ENCODE measurements at places on chromosomes 3 and 15.

DNA sequence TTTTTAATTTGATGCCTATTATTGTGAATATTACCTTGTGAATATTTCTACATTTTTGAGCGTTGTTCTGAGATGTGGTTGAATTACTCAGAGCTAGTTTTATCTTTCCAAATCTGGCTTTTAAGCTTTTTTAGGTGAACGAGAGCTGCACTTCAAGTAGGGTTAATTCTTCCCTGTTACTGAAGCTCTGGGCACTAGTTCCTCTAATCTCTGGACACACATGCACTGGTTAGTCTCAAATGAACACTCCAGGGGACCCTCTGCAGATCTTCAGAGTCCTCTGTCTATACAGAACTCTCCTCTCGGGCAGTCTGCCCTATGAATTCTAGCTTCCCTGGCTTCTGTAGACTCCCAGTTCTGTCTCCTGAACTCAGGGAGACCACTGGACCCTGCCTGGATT is 237.5 kb upstream of the TBC1D5 start:
- no peak for DNase-seq

GRCh38 chr3:58307639-58308215 is 1.4 kb downstream of the HTD2 start:
- DNase-seq: no peak

- DNase-seq: peak; percentile 97
Measured at GRCh38 chr3:57597127-57597923, at the start of gene ARF4. TSS of gene ARF4 (minus strand) at chr3:57597344. CDS start at chr3:57597140, 204 bp downstream.

- no peak for DNase-seq
Measured at GRCh38 chr3:190089711-190090110, 31.0 kb downstream of the P3H2 start.

GRCh38 chr3:106421909-106422308 is 553.1 kb upstream of the CBLB start:
- DNase-seq: no peak

- no peak for DNase-seq
Measured at GRCh38 chr3:39808467-39809180, 785 bp upstream of the MYRIP start.

- DNase-seq: no peak
Measured at GRCh38 chr15:90307661-90308060, 42.2 kb downstream of the NGRN start.

GRCh38 chr3:193641440-193641775 is 48.4 kb downstream of the OPA1 start:
- DNase-seq: peak; percentile 31

DNA sequence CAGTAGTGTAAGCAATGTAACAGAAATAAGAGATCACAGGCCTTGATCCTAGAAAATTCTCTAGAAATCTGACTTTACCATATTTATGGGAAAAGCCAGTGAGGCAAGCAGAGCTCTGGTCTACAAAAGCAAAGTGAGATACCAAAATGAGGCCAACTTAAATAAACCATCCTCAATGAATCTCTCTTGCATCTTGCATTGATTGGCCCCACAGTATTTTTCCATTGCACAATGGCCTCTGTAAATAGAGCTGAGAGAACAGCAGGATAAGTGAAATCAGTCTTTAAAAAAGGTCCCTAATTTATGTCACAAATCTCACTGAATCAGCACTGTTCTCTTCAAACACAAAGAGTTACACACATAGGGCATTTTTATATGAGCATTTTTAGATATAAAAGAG is 8.9 kb downstream of the CFAP20DC start:
- DNase-seq: no peak

GRCh38 chr15:29556380-29556779 is 265.9 kb downstream of the TJP1 start:
- DNase-seq: peak; percentile 65

DNA sequence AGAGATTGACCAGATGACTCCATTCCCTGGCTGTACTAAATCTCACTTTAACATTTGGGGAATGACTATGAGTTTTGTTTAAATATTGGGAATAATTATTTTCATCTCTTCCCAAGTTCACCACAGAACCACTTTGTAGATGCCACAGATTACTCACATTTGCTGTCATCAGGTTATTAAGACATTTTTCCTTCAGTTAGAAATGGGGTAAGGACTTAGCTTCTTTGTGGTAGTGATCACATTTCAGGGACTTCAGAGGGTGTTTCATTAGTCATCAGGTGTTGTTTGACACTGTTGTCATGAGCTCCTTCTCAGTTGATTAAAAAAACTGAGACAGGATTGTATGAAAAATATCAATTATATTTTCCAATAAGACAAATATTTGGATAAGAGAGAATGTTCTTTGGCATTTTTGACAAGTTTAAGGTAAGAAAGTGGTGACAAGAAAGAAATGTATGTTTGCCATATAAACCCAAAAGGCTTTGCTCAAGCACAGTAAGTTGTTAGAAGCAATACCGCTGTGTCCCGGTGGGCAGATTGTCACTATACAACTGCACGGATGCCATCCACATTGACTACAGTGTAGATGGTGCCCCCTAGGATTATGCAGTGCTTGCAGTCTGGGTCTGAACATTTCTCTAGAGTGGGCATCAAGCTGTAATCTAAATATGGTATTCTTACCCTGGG is 22.3 kb downstream of the FBXL2 start:
- DNase-seq: peak; percentile 77

- no peak for DNase-seq
Measured at GRCh38 chr15:72781631-72782030, 1.9 kb downstream of the ADPGK start.

DNA sequence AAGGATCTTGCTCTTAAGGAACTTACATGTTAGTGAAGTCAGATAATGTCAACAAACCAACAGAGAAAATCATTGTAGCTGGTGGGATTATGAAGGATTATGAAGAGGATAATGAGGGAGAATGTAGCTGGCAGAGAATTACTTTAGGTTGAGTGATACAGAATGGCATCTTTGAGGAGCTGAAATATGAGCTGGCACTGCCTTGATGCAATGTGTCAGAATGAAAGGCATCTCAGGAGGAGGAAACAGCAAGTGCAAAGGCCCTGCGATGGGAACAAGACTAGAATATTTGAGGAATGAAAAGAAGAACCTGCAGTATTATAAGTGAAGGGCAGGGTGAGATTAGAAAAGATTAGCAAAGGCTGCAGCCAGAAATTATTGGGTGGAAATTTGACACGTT is 237.2 kb upstream of the ADAMTS9 start:
- DNase-seq: no peak

- no peak for DNase-seq
Measured at GRCh38 chr3:43688245-43688650, 2.5 kb upstream of the ABHD5 start.

DNA sequence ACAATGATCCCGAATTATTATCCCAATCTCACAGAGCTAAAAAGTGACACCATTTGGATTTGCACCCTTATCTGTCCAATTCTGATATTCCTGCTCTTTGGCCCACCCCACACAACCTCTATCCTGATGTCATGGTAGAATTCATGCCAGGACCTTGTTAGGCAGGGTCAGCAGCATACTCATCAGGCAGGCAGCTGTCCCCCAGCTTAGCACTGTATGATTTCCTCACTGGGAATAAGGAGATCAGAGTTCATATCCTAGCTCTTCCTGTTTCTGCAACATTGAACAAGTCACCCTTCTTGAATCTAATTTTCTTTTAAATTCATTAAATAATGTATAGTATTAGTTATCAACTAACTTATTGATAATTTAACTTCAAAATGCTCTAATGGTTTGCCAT is 12.0 kb upstream of the C3orf80 start:
- DNase-seq: no peak

GRCh38 chr3:76442374-76442915 is 597.5 kb upstream of the ROBO2 start:
- DNase-seq: no peak

DNA sequence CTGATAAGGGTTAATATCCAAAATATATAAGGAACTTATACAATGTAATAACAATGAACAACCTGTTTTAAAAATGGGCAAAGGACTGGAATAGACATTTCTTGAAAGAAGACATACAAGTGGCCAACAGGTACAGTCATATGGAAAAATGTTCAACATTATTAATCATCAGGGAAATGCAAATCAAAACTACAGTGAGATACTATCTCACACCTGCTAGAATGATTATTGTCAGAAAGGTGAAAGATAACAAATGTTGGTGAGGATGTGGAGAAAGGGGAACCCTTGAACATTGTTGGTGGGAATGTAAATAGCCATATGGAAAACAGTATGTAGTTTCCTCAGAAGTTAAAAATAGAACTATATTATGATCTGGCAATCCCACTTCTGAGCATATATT is 20.4 kb downstream of the GOLM2 start:
- DNase-seq: no peak

DNA sequence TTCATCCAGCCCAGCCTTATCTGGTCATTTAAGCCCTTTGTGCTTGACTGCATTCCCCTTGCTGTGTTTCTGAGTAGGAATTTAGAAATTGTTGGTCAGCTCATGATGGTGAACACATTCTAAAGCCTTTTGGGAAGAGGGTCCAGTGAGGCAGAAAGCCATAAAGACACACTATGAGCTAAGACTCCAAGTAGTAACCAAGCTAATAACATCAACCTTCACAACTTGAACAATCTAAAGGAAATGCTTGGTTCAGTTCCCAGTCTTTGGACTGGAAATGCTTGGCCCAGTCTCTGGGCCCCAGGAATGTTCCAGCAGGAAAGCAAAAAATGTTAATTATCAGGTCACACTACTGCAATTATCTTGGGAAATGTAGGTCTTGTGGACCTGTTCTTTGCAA is 7.7 kb downstream of the PLSCR1 start:
- DNase-seq: peak; percentile 30

- no peak for DNase-seq
Measured at GRCh38 chr3:128328546-128329458, 137.9 kb downstream of the DNAJB8 start.

- no peak for DNase-seq
Measured at GRCh38 chr3:193590088-193590856, 2.7 kb upstream of the OPA1 start.

- DNase-seq: no peak
Measured at GRCh38 chr3:168330983-168331382, 235.3 kb upstream of the GOLIM4 start.

- DNase-seq: no peak
Measured at GRCh38 chr3:170128259-170128976, 53.1 kb downstream of the PHC3 start.
